ENCODE measurements at places on chromosomes 12 and 14.
A peak's percentile ranks its signal among the peaks of the same experiment; 100 is the strongest.

- DNase-seq = no peak
Measured at GRCh38 chr12:109949089-109949488, 47.1 kb downstream of the GIT2 start.

DNA sequence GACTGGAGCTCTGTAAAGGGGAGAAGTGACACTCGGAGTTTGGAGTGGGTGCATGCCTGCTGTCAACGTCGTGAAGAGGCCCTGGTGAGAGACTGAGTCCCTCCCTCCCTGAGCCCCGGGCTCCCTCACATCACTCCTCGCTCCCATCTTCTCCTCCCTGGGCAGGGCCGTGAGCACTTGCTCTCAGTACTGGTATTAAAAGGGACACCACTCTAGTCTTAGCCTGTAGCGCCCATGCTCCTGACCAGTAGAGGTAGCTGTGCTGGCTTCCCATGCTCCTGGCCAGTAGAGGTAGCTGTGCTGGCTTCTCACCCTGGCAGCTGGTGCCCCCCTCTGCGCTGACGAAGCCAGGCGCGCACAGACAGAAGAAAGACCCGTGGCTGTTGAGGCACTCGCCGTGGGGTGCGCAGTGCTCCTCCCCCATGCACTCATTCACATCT, 14.7 kb downstream of the ISCA2 start:
- DNase-seq = no peak

- DNase-seq = no peak
Measured at GRCh38 chr14:68470361-68470760, 322.5 kb downstream of the ZFP36L1 start.

DNA sequence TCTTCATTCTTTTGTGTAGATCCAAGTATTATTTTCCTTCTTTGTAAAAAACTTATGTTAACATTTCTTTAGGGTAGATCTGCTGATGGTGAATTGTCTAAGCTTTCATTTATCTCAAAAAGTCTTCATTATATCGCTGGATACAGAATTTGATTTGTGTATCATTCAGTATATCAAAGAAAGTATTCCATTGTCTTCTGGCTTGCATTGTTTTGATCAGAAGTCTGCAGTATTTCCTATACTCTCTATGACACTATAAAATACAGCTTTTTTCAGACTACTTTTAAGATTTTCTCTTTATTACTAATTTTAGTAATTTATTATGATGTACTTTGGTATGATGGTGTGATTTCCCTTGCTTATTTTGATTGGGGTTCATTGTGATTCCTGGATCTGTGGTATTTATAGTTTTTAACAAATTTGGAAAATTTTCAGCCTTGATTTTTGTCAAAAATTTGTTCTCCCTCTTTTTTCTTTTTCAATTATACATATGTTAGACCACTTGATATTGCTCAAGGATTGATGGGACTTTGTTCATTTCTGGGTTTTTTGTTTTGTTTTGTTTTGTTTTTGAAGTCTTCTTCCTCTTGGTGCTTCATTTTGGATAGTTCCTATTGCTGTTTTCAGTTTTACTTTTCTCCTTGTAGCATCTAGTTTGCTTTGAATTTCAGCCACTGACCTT, 176.5 kb downstream of the ZFP36L1 start:
- DNase-seq = no peak

DNA sequence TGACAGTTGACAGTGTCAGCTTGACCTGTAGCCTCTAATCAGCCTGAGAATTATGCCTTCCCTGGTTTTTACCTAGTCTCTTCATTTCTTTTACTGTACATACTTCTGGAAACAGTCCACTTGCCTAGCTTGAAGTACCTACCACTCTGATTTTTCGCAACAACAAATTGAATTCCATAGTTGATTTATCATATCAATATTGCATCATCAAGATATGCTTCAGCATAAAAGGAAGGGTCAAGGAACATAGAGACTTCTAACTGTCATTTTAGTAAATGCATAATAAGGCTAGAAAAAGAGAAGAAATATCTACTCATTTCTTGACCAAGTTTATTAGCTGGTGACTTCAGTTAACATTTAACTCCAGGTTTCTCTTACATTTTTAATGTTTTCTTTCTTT, 174.2 kb upstream of the FAR2 start:
- no peak for DNase-seq

DNA sequence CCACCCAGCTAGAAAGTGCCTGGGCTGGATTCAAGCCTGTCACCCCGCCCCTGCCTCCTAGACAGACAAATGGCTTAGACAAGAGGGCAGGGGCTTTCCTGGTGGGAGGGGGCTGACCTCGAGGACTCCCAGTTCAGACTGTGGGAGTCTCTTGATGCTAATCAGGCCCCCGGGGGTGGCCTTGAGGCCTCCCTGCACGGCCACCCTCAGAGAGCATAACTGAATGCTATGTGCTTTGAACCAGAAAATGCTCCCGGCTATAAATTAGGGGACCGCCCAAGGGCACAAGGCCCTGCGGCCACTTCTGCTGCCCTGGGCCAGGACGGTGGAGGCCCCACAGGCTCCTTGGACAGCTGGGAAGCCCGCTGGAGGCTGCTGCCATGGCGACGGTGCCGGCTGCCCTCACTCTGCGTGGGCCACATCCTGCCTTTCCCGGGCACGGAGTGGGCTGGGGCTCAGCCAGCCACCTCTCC, 111.0 kb upstream of the NCOR2 start:
- DNase-seq = no peak

GRCh38 chr14:88245321-88245720, 77.7 kb downstream of the KCNK10 start:
- DNase-seq = no peak

- no peak for DNase-seq
Measured at GRCh38 chr12:123050331-123050831, 69.9 kb downstream of the ARL6IP4 start.

- no peak for DNase-seq
Measured at GRCh38 chr12:65367396-65367795, 88.9 kb downstream of the MSRB3 start.

GRCh38 chr14:89902881-89903280, 51.6 kb downstream of the EFCAB11 start:
- DNase-seq = no peak

DNA sequence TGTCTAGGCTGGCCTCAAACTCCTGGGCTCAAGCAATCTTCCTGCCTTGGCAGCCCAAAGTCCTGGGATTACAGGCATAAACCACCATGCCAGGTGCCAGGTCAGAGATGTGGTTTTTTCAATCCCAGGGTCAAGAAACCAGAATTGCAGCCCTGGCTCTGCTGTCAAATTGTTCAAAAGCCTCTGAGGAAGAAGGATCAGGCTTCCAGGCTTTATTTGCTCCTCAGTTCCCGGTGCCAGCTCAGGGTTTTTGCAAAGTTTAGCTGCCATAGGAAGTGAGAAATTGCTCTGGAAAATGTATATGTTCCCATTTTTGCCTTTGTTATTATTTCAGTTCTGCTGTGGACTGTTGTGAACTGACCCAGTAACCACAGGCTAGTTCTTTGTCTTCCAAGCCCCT, 28.7 kb downstream of the WNT5B start:
- DNase-seq = no peak

GRCh38 chr14:99507860-99508640, 26.8 kb downstream of the CCNK start:
- no peak for DNase-seq

GRCh38 chr12:124993626-124994436, at the start of gene BRI3BP:
Gene BRI3BP (plus strand): TSS chr12:124993645. CDS start chr12:124993791, 146 bp downstream.
- peak; percentile 52 for DNase-seq

DNA sequence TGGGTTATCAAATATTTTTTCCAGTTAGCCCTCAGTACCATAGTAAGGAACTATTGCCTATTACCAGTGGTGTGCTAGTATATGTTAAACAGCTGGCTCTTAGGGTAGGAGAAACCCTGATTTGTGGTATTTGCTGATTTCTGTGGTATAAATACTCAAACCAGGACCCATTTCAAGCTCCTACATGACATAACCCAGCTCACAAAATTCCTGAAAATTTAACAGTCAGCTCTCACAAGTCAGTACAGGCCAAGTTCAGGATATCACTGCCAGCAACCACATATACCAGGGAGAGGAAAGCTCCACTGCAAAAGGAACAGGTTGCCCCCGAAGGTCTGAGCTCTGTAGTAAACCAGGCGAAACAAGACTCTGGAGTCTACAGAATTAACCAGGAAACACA, 315.3 kb downstream of the NOVA1 start:
- no peak for DNase-seq

DNA sequence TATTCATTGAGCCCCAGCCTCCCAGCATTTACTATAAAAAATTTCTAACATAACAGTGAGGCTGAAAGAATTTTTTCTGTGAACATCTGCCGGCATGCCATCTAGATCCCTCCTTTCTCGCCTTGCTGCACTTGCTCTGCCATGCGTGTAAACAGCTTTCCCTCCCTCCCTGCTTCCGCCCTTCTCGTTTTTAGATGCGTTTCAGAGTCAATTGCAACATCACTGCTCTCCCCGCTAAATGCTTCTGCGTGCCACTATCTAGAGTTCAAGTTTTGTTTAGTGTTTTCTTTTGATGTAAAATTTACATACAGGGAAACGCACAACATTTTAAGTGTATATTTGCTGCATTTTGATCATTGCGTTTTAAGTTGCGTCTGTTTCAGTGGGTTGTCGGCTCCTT, 83.6 kb downstream of the CCDC92 start:
- DNase-seq = no peak

DNA sequence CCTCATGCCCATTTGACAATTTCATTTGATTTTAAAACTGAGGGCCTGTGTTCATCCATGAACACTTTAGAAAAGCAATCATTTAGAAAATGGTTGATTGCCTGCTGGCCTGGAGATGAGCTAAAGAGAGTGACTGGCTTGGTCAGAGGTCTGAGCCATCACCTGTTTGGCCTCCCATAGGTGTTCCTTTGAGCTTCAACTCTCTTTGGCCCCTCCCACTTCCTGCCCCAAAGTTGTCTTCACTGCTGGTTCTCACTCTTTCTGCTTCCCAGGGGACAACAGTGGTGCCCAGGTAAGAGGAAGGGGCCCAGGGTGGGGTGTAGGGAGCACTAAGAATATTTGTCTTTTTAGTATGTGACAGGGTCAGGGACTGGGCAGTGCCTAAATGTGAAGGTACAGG, 4.9 kb upstream of the TCP11L2 start:
- no peak for DNase-seq

DNA sequence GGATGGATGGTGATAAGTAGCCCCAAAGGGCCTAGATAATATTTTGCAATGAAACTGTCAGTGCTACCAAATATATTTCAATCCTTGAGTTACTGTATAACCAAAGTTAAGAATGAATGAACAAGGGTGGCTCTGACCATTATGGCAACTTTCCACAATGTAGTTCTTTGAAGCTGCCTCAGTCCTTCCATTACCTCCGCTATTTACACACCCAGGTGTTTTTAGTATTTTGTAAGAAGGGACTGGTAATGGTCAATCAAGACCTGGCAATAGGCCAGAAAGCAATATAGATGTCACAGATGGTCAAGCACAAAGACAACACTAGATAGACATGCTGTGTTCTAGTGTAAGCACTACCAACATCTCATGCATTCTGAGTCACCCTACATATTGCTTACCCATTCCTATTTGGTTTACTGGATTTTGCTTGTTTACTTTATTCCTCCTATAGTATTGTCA, 16.3 kb downstream of the DUSP16 start:
- DNase-seq = no peak

- DNase-seq = peak; percentile 34
Measured at GRCh38 chr12:128969480-128970055, 116.3 kb downstream of the GLT1D1 start.

- no peak for DNase-seq
Measured at GRCh38 chr14:50521912-50522341, 10.4 kb downstream of the MAP4K5 start.

- peak; percentile 63 for DNase-seq
Measured at GRCh38 chr12:39441963-39442830, 723 bp downstream of the KIF21A start.

GRCh38 chr12:34399631-34400410, 377.5 kb downstream of the ALG10 start:
- DNase-seq = no peak

GRCh38 chr14:58118097-58118815, 33.8 kb downstream of the ARMH4 start:
- no peak for DNase-seq

GRCh38 chr12:62192903-62193250, 67.3 kb upstream of the USP15 start:
- DNase-seq = no peak

DNA sequence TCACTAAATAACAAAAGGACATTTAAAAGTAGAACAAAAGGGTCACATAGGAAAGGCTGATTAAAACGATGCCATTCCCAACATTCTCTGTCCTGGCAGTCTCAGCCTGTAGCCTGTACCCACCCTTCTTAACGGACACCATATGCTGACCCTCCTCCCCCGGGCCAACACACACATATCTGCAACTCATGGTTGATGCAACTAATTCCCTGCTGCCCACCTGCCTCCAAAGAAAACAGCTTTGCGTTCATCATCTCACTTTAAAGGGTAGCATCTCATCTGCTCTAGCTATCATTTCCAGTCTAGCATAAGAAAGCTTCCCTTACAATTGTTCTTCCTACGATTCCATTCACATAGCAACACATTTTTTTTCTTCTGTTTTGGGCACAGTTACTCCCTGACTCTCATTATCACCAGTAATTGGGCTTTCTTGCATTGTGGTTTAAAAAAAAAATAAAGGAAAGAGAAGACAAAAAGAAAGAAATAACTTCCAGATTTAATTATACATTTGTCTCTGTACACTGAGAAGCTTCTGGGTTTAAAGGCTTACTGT, 92.9 kb downstream of the KCNC2 start:
- no peak for DNase-seq

- no peak for DNase-seq
Measured at GRCh38 chr14:80906336-80906735, 35.2 kb downstream of the CEP128 start.

DNA sequence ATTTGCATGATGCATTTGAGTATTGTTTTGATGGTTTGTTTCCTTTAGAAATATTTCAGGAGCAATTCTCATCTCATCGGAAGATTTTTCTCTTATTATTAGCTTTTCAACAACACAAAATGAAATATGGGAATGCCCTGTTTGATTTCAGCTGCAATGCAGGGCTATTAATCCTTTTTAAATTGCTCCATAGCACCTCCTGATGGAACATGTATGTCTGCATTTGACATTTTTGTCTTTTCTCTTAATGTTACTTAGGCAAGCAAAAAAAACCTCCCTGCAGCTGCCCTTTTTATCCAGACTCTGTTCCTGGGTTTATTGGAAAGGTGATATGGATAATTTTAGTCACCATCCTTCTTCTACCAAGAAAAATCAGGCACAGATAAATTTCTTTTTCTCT, 895.8 kb downstream of the RPS29 start:
- DNase-seq = no peak

DNA sequence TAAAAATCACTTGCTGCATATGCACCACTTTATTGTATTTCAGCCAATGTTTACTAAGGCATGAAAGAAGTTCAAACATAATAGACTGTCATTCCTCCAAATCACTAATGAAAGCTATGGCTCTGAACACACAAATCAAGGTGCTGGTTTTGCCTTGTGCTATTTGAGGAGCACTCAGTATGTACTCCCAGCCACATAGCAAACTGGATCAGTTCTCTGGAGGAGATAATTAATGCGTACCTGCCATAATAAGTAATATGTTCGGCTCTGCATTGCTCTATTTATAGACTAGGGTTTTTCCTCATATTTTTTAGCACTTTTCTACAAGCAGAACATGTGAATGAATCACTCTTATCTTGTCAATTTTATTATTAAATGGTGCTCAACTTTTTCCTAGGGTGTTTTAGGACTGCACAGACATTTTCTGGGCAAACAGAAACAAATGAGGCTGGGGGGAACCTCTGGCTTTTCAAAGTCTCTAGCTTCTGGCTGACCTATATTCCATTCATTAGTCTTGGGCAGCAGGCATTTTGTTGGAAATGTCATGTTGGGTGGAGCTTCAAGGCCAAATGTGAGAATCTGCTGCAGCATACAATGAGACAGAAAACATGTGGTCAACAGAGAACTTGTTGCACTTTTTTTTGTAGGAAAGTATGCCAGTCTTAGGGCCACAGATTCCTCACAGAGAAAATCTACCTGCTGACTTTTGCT, 88.4 kb downstream of the GRIP1 start:
- no peak for DNase-seq
